RPMI7951 (cell line): ENCODE measurements at places on chromosomes 4 and X.

DNA sequence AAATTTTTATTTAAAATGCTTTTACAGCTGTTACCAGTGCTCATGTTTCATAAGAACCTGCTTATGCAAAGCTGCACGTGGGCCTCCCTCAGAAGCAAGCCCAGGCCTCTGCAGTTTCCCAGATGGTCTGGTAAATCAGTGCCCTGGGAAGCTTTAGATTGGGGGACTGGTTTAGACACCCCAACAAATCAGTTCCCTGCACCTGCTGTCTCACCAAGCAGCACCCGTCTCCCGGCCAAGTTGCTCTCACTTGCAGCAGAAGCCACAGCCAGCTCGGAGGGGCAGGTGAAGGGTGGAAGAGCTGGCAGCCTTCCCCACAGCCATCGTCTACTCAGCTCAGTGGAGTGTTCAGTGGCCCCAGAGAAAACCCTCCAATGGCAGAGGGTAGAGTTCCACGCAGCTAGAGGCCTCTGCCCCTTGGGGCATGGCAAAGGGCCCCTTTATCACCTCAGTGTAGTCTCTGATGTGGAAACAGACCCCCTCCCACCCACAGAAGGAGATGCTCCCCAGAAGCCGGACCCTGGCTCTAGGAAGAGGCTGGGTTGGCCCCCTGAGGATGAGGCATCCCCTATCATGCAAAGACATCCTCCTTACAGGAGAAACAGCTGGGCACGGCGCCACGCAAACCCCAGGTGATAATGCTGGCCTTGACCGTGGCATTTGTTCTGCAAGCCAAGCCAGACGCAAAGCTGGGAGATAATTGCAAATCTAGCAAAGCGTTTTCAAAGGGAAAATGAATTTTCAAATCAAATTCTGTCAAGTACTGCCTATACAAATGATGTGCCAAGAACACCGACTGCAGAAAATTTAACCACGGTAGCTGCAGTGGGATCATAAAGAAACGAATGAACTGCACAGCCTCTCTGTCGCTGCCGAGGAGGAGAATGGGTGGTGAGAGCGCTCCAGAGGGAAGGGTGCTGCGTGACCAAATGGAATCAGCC is 51.9 kb downstream of the ZFYVE28 start:
- DNase-seq, result no peak

GRCh38 chr4:106868381-106869035 is 167.6 kb downstream of the DKK2 start:
- DNase-seq, result no peak

GRCh38 chr4:173436771-173437265 is 37.9 kb upstream of the SCRG1 start:
- DNase-seq, result no peak

DNA sequence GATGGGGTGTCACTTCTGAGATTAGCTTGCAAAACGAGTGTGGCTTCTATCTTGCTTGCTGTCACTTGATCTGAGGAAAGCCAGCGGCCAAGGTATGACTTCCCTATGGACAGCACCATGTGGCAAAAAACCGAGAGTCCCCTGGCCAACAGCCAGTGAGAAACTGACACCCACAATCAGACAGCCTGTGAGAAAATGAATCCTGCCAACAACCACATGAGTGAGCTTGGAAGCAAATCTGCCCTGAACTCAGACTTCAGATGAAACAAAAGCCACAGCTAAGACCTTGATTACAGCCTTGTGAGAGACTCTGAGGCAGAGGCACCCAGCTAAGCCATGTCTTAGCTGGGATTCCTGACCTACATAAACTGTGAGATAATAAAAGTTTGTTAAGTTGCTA is 45.5 kb downstream of the PPP1R2C start:
- peak; percentile 1 for DNase-seq

- DNase-seq, result peak; percentile 37
Measured at GRCh38 chrX:100864657-100865391, 9.3 kb downstream of the NOX1 start.

GRCh38 chr4:76013540-76013939 is 6.2 kb upstream of the CXCL9 start:
- DNase-seq, result no peak
